ENCODE measurements at places on chromosomes 12 and 14.

DNA sequence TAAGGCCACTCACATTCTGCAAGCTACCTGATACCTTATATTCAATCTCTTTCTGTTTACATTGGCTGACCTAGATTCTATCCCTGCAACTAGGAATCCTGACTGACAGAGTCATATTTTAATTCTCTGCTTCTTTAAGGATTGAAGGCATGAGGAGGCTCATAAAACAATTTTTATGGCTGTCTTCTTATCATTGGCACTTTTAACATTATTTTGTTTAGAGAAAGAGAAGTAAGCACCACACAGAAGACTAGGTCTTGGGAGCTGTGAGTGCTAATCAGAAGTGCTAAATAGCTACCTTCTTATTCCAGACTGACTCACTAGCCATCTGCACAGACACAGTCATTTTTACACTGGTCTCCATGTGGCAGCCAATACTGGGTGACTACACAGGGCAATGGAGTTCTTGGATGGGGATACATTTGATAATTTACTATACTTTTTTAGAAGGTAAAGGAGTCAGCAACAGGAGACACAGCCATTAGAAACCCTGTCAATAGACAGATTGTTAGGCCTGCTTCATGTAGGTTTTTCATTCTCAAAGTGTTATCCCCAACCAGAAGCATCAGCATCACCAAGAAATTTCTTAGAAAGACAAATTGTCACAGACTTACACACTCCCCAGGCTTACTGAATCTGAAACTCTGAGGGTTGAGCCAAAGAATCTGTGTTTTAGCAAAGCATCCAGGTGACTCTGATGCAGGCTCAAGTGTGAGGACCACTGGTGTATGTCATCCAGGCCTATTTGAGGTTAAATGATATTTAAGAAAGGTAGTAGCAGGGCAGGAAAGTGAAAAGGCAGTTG is 214.1 kb downstream of the DUSP6 start:
- DNase-seq, result no peak

GRCh38 chr12:57845478-57846284 is 848 bp downstream of the CTDSP2 start:
- peak; percentile 54 for DNase-seq

GRCh38 chr14:22547948-22548750 is 40.9 kb downstream of the DAD1 start:
- DNase-seq, result no peak

GRCh38 chr14:54381821-54382220 is 15.0 kb upstream of the CDKN3 start:
- DNase-seq, result no peak

- no peak for DNase-seq
These were observed 42.7 kb downstream of the ATF7IP start for GRCh38 chr12:14408208-14408607.

- DNase-seq, result no peak
These were observed 24.1 kb downstream of the CKAP4 start for GRCh38 chr12:106223485-106224354.

DNA sequence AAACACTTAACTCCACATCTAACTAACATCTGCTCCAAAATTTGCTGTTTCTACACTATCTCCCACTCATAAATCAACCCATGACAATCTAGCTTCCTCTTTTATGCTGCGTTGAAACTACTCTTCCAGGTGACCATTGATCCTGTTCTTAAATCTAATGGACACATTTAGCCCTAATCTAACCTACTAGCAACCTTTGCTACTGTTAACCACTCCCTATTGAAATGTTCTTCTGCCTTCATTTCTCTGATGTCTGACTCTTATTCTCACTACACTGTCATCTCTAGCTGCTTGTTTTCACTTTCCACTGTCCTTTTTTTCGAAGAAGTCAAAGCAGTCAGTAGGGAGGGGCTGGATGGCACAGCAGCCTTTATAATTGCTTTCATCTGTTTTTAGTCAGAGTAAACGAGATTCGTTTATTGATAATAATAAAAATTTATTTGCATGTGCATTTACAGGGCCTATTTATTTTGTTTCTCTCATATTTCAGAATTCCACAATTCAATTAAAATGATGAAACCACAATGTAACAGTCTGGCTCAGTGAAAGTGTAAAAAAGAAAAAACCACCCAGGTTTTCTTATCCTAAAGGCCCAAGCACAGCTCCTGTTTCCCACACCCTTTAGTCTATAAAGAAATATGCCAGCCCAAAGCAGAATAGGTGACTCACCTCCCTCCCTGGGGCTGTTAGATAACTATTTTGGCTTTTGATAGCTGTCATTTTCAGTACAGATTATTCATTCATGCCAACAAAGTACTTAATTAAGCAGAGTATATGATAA is 44.9 kb downstream of the ATP2B1 start:
- DNase-seq, result no peak

DNA sequence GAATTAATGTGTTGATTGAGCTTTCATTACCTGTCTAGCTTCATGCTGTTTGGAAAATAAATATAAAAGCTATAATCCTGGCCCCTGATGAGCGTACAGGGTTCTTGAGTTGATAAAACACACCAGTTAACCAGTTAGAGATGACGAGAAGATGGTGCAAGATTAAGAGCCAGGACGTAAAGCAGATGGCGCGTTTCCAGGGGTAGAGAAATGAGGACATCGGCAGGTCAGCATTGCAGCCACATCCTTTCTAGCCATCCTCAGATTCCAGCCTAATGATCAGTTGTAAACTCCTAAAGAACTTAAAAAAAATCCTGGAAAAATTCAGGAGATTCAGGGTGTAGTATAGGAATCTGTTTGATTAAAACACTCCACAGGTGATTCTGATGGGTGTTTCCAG is 203.7 kb downstream of the CACNA1C start:
- no peak for DNase-seq
